ENCODE measurements at places on chromosomes 1 and 21. TPM values are rescaled to one million over a fixed set of nuclear protein-coding genes. Genes with fewer than 3 reads are reported as not detected.
A peak's percentile ranks its signal among the peaks of the same experiment; 100 is the strongest.

DNA sequence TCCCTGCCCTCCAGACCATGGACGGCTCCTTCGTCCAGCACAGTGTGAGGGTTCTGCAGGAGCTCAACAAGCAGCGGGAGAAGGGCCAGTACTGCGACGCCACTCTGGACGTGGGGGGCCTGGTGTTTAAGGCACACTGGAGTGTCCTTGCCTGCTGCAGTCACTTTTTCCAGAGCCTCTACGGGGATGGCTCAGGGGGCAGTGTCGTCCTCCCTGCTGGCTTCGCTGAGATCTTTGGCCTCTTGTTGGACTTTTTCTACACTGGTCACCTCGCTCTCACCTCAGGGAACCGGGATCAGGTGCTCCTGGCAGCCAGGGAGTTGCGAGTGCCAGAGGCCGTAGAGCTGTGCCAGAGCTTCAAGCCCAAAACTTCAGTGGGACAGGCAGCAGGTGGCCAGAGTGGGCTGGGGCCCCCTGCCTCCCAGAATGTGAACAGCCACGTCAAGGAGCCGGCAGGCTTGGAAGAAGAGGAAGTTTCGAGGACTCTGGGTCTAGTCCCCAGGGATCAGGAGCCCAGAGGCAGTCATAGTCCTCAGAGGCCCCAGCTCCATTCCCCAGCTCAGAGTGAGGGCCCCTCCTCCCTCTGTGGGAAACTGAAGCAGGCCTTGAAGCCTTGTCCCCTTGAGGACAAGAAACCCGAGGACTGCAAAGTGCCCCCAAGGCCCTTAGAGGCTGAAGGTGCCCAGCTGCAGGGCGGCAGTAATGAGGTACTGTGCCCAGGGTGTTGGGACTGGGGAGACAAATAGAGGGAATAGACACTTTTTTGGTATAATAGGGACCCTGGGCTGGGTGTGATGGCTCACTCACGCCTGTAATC is 1.0 kb downstream of the ZBTB48 start:
- no peak for DNase-seq

- no peak for DNase-seq
Observed at GRCh38 chr1:222583079-222583478, 6.7 kb downstream of the TAF1A start.

GRCh38 chr1:210527091-210527490 is 198.4 kb downstream of the HHAT start:
- no peak for DNase-seq

- no peak for DNase-seq
Observed at GRCh38 chr1:41900603-41901444, 17.9 kb downstream of the HIVEP3 start.

DNA sequence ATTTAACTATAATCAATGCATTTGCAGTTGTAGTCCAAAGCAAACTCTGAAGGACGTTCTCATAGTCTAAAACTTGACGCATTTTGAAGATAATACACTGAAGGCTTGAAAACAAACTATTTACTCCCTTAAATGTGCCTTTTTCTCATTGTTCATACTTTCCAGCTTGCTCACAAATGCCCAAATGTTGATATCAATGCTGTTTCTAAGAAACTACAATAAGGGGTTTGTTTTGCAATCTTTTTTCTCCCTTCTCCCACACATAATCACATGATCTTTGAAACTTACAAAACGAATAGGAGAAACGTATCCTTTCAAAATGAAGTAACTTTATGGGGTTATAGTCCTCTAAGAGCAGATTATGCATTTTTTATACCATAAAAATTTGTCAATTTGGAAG is 508.7 kb downstream of the DPYD start:
- DNase-seq = no peak

DNA sequence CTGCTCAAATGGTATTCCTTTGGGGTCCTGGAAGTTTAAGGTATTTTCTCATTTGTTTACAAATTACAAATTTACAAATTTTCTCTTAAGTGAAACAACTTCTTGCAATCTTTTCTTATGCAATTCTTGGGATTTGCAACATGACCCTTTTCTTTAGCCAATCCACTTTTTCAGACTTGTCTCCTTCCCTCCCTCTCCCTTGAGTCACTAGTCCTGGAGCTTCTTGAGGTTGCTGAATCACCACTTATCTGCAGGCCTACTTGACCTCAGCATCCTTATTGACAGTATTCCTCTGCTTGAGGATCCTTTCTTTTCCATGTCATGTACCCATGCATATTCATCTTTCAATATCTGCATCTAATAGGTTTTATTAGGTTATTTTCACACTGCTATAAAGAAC is 302.8 kb upstream of the ADAMTS5 start:
- no peak for DNase-seq

DNA sequence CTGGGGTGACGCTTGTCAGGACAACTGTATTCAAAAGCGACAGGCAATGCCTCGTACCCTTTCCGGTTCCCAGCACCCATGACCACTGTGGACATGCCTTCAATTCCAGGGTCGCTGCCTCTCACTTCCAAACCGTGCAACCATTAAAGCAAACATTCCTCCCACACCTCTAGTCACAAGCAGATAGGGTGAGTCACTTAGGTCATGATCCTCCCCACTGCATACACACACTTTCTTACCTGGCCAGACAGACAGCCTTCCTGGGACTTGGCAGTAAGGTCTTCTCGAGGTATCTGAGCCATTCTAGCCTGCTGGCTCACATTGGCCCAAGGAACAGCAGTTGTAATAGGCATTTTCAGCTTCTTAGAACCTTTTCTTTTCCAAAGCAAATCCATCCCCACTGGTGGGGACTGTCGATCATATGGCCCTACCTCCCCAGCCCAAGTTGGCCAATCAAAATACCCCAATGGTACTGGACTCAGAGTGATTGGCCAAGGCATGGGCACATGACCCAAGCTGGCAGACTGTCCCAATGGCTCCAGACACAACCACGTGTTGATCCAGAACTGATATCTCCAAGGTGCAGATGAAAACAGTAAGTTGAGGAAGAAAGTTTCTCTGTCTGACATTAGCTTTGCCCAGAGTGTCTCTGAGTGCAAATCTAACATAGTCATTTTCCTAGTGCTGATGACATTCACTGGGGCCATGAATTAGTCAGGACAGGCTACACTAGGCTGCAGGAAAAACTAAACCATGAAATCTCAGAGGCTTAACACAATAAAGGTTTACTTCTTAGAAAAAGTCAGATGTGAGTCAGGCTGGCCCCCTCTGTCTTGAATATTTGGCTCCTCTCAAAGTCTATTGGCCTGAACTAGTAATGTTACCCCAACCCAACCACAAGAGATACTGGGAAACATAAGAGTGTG is 113.8 kb downstream of the RRAGC start:
- no peak for DNase-seq

GRCh38 chr1:229101011-229101871 is 169.7 kb upstream of the RAB4A start:
- no peak for DNase-seq

- DNase-seq = no peak
Observed at GRCh38 chr1:4140821-4141220, 240.7 kb upstream of the C1orf174 start.

GRCh38 chr21:16211339-16212303 is 481.8 kb downstream of the USP25 start:
- no peak for DNase-seq

- no peak for DNase-seq
Observed at GRCh38 chr1:181452746-181453145, 30.6 kb upstream of the CACNA1E start.

DNA sequence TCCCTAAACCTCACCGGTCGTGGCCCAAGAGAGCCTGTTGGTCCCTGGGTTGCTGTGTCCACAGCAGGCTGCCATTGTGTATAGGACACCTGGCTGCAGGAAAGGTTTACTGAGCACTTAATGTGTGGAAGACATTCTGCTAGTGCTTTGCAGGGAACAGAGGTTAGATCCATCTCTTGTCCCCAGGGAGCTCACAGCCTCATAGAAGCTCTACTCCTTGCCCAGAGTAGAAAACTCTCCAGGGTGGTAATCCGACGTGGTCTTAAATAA is 16.9 kb upstream of the ALPL start:
- no peak for DNase-seq

DNA sequence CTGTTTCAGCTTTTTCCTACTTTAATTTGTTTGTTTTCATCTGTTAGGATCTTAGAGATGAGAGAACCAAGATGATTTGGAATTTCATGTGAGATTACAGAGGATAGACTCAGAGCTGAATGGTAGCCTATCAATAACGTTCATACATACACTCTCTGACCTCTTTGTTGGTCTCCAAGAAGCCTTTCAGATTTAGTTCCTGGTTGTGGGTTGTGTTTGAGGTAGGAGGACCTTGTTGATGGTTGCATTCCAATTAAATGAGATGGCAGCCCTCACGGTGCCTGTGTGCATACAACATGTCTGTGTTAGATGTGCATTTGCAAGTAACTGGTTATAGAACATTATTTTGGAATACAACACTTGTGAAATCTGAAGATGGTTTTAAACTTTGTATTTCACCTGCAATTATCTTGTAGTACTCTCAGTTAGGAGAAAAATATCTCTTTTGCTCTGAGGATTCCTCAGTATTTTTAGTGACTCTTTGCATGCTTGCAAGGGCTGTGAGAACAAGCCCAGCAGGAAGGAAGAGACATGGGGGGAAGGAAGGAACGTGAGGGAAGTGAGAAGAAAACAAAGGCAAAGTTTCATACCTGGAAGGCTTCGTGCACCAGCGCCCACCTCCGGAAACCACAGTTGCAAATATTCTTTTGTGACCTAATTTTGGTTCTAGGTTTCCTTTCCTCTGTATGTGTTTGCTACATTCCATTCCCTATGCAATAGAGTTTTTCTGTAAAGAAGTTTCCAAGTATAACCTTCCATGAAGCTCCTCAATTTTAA is 291.8 kb downstream of the DISC1 start:
- no peak for DNase-seq

GRCh38 chr1:211944733-211945500 is 90.4 kb downstream of the INTS7 start:
- peak; percentile 68 for DNase-seq

GRCh38 chr1:206508956-206509355 is 1.6 kb downstream of the RASSF5 start:
- no peak for DNase-seq

- no peak for DNase-seq
Observed at GRCh38 chr1:152050886-152051675, 14.3 kb upstream of the S100A11 start.

DNA sequence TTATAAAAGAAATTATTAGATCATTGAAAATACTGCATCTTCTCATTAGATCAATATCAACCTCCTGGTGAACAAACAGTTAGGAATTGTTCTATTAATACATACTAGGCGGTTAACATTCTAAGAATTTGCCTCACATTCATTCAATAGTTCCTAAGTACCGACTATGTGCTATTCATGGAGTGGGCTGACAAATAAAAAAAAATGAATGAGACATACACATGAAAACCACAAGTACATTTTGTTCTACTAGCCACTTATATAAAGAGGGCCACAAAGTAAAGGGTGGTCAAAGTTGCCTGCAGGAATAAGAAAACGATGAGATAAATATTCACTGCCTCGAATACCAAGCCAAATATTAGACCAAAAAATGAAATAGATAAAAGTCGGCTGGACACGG is 294.4 kb downstream of the SDCCAG8 start:
- no peak for DNase-seq

GRCh38 chr1:203557390-203557789 is 63.4 kb downstream of the OPTC start:
- no peak for DNase-seq

- no peak for DNase-seq
Observed at GRCh38 chr1:77671836-77672235, 10.6 kb downstream of the ZZZ3 start.

DNA sequence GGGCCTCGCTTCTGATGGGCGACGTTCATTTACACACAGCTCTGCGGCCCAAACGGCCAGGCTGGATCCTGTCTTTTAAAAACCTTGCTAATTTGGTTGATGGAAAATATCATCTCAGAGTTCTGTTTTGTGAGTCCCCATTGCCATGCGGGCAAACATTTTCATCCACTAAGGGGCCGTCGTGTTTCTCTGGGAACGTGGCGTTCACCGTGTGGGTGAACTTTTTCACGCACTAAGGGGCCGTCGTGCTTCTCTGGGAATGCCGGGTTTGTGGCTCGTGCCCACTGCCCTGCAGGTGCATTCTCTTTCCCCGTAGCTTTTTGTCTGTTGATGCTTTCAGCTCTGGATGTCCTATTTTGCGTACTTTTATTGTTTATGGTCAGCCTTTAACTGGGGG is 6.8 kb downstream of the COL18A1 start:
- DNase-seq = no peak

RHOU gene
- total RNA-seq = 39.3 TPM

FLG2 gene
- total RNA-seq = not detected

PLCH2 gene
- total RNA-seq = 6.8 TPM

LYPD8 gene
- 700 TPM for total RNA-seq

KRTAP24-1 gene
- not detected for total RNA-seq

ARHGAP30 gene
- total RNA-seq = 8.1 TPM

SYTL1 gene
- total RNA-seq = 9.7 TPM

ELAVL4 gene
- 0.52 TPM for total RNA-seq

BSND gene
- total RNA-seq = not detected

GABPB2 gene
- total RNA-seq = 18.6 TPM

NCSTN gene
- 104 TPM for total RNA-seq

RHBDL2 gene
- 50.5 TPM for total RNA-seq

PLPP3 gene
- 25.3 TPM for total RNA-seq

CYP4A22 gene
- total RNA-seq = not detected

Data from mucosa of descending colon (tissue), 3 donors.